Endothelial cell (in vitro differentiated cells): ENCODE measurements at places on chromosomes 2 and 18.

GRCh38 chr2:72143441-72144273 is 4.0 kb downstream of the CYP26B1 start:
- DNase-seq = no peak

DNA sequence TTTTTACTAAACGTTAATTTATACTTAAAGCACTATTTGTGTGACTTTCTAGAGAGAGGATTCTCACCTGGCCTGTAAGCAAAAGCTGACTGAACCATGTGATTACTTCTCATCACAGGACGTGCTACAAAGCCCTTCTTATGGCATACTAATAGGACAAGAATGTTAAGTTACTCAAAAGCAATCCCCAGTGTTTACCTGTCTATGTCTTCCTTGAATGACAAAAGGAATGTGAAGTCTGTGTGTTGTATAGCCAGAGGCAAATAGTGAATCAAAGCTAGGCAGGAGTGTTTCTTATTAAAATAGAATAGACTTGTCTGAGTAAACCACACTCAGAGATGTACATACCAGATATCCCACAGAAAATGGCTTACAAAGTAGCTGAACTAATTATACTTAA is 1465.5 kb downstream of the SUCLG1 start:
- no peak for DNase-seq

GRCh38 chr2:85577386-85578242 is at the start of gene VAMP8:
Gene VAMP8 (plus strand): TSS chr2:85577586. CDS start chr2:85577647, 61 bp downstream.
- DNase-seq = no peak

DNA sequence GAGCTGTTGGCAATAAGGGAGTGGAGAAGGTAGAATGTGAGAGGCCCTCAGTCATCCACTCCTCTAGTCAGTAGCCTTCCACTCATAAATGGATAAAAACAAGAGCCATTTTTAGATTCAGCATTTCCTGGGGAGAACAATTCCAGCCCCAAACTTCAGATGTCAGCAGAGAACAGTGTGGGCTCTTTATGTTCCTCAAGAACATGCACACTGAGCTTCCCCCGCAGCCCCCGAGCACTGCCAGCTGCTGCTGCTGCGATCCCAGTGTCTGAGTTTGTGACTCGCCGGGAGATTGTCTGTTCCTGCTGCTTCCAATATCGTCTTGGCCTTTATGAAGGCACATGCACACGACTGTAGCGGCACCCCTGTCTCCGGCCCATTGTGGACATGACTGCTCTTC is 143.7 kb upstream of the CTNNA2 start:
- no peak for DNase-seq
